Lung microvascular endothelial cell (primary cell): ENCODE measurements at places on chromosomes 11 and 22. TPM values are rescaled to one million over a fixed set of nuclear protein-coding genes. Genes with fewer than 3 reads are reported as not detected.

C11orf86 gene
- total RNA-seq = not detected in 2 replicates

MMP13 gene
- not detected in 2 replicates for total RNA-seq

MMP12 gene
- total RNA-seq = not detected in 2 replicates

HPX gene
- 0.22 TPM in 1 of 2 replicates, not detected in the other for total RNA-seq

CERK gene
- 80.6 and 128 TPM in 2 replicates for total RNA-seq

TNNT3 gene
- total RNA-seq = not detected in 2 replicates

- no peak for DNase-seq
These were observed 302.1 kb downstream of the CADM1 start for GRCh38 chr11:115202074-115202473.

DNA sequence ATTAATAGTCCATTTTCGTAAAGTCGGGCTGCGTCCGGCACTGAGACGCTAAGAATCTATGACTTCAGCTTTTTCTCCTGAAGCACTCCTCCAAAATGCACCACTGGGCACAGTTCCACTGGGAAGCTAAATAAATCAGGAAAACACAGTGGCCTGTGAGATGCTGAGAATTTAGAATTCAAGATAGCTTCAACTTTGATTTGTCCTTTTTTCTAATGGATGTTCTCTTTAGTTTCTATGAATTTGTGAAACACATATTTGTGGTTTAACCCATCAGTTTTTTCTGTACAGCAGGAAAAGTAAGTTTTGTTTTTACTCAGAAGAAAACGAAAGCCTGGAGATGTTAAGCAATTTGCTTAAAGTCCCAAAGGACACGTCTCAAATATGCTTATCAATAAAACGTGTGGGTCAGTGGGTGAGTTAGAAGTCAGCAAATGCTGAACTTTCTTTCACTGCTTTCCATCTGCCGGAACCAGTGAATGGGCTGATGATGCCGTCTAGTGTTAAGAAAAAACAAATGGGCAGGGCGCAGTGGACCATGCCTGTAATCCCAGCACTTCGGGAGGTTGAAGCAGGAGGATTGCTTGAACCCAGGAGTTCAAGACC is 40.7 kb upstream of the CLMP start:
- no peak for DNase-seq

GRCh38 chr11:97118614-97119200 is 728.9 kb downstream of the JRKL start:
- no peak for DNase-seq

DNA sequence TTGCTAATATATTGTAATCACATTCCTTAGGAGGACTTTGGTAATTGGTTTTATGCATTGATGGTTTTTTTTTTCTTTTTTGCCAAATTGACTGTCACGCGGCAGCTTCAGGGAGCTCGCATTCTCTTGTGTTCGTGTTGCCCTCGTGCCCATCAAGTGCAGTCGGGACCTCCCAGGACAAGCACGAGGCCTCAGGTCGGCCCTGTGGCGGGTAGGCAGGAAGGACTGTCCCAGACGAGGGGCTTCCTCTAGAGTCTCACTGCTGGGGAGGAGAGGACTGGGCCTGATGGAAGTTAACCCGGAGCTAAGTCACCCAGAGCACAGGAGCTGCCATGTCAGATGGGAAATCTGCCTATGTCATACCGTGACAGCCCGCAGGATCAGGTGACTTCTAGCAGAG is 37.0 kb downstream of the CTTN start:
- DNase-seq = no peak

GRCh38 chr22:33570110-33570509 is 350.2 kb downstream of the LARGE1 start:
- no peak for DNase-seq

- DNase-seq = peak; percentile 4
These were observed 13.8 kb upstream of the POGLUT3 start for GRCh38 chr11:108511851-108512474.

- no peak for DNase-seq
These were observed 4.9 kb upstream of the MICAL2 start for GRCh38 chr11:12105471-12105870.

- no peak for DNase-seq
These were observed 25.6 kb downstream of the ANKRD42 start for GRCh38 chr11:83219095-83219494.

DNA sequence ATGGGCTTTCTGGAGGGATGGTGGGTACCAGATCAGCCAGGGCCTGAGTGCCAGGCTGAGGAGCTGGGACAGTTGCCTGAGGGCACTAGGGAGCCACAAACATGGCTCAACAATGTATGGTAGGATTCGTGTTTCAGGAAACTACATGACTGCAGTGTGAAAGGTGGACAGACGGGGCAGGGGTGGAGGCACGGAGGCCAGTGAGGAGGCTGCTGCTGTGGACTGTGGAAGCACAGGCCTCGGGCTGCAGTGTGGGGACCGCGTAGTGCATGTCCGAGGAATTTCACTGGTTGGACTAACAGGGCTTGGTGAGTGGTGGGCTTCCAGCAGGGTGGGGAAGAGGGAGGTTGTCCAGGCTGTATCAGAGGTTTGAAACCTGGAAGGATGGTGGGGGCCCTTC is 7.8 kb downstream of the P2RY2 start:
- DNase-seq = no peak

DNA sequence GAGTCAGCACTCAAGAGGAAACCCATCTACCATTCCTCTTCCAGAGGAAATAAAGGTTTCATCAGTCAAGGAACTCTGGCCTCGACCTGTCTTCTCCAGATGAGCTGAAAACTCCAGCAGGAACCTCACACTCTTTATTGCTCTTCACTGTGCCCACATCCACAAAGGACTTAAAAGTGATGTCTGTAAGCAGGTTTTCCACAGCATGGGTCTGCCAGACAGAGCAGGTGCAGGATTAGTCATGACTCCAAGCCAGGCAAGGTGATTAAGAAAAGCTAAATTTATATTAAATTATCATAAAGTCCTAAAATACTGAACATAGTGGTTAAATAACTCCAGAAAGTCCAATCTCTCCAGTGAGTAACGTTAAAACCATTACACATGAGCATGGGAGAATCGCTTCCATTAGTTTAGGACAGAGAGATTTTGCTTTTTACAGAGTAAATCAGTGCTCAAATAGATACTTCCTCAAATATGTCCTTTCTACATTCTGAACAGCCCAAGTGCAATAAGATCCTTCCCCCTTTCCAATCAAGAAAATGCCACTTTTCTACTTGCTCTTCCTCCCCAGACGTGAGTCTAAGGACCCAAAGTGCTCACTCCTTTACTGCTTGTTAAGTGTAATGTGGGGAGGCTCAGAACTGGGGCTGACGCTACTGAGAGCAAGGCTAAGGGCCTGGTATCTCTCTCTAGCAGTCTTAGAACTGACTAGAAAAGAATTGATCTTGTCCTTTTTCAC is 10.7 kb upstream of the CKAP5 start:
- no peak for DNase-seq
